ENCODE measurements at places on chromosomes 1 and 21.

DNA sequence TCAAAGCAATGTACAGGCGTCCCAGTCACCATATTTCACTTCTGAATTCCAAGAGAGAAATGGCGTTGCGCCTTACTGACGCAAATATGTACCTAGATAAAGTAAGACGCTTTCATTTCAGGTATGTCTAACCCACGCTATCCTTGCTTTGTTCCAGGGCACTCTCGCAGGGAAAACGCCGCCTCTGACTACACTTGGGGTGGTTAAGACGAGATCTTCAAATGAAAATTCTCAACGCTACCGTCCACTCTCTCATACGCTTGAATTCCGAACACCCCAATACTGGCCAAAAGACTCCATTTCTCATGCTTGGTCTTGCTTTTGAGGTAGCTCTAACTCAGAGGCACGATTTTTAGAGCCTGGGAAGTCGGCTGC is 736 bp upstream of the ZMPSTE24 start:
- no peak for DNase-seq

DNA sequence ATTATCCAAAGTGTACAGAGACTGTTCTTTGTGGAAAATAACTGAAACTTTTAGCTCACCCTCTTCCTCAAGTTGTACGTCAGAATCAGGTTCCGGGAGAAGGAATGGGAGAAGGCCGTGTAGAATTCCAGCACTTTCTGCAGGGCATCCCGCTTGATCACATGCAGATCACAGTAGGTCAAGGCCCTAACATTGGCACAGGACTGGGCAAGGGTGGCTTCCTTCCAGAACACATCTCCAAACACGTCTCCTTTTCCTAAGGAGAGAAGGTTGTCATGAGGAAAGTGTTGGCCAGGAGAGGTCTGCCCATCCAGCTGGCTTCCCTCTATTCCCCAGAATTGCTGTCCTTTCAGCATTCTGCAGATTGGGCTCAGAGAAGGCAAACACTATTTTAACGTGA is 358.7 kb downstream of the KCNH1 start:
- no peak for DNase-seq

DNA sequence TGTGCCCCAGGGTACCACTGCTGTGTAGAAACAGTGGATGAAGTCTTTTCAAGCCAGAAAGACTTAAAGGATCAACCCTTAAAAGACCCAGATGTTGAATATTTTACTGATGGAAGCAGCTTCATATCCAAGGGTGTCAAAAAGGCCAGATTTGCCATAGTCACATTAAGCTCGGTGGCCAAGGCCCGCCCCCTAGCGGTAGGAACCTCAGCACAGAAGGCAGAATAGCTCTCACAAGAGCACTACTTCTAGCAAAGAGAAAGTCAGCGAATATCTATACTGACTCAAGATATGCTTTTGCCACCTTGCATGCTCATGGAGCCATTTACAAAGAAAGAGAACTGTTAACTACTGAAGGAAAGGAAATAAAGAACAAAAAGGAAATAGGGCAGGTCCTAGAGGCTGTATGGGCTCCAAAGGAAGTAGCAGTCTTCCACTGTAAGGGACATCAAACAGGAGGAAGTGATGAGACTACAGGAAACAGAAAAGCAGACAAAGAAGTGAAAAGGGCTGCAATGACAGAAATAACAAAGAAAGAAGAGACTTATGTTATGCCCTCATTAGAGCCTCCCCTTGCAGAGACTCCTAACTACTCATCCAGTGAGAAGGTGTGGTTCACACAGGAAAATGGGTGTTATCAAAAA is 90.5 kb downstream of the LIPI start:
- no peak for DNase-seq

DNA sequence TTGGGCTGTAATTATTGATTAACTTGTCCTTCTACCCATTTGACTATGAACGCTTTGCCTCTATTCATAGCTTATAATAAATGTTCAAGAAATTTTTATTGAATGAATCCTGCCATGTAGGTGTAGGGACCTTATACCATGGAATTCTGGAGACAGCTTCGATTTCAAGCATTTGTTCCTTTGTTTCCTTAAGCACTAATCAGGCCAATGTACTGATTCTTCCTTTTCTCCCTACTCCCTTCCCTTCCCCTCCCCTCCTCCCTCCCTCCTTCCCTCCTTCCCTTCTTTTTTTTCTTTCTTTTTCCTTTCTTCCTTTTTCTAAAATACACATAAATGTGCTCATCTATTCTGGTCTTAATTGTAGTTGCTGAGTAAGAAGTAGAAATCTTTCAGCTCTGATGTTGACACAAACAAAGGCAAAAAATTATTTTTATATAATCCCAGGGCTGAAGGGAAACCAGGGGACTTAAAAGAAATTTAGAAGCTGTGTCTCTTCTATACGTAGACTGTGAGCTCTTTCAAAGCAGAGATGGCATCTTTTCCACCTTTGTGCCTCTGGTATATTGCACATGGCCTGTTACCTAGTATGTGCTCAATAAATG is 24.9 kb upstream of the DNM3 start:
- DNase-seq = no peak

GRCh38 chr21:31531967-31532366 is 127.5 kb upstream of the SOD1 start:
- DNase-seq = no peak

DNA sequence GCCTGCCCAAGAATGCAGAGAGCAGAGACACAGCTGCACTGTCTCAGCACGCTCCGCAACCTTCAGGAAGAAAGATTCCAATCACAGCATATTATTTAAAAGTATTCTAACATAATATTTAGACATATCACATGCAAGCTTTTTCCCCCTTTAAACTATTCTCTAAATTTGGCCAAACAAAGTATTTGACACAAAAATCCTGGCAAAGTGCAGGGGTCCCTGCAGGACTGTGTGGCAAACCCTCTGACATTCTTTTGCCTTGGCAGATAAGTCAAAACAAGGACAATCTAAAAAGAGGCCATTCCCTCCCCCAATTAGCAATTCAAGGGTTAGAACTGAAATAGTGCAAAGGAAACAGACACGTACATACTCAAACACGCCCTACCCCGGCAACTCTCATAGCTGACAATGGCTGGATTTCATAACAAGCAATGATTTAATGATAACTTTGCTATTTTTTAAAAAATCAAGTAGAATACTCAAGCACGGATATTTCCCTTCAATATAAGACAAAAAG is 225.3 kb downstream of the MRPL39 start:
- no peak for DNase-seq

DNA sequence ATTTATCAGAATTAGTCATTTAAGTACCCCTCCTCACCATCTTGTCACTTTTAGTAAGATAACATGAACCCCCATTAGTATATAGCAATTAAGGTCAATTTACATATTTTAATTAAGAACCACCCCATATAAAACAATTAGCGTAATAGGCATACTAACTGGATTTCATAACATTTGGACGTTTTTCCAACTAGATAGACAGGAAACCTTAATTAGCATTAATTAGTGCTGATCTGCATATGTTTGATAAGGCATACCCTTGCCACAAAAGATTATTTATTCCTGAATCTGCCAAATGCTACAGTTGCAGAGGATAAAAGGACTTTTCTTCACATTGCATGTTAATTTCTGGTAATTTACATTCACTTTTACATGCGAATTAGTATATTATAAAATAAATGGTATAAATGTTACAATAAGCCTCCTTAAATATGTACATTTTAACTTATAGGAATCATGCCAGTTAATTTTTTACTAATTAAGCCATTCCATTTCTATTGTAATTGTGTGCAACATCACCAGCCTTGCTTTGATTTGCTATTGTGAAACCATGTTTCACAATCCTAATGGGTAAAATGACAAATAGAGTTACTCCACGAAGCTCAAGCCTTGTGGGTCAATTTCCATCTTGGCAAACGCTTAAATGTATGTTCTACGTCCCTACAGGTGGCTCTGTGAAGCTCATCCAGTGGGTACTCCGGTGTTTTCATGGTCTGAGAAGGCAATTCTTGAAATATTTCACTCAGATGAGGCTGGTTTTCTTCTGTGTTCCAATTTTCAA is 469.6 kb downstream of the DPYD start:
- no peak for DNase-seq

GRCh38 chr1:229508823-229509337 is 739 bp upstream of the NUP133 start:
- DNase-seq = no peak

DNA sequence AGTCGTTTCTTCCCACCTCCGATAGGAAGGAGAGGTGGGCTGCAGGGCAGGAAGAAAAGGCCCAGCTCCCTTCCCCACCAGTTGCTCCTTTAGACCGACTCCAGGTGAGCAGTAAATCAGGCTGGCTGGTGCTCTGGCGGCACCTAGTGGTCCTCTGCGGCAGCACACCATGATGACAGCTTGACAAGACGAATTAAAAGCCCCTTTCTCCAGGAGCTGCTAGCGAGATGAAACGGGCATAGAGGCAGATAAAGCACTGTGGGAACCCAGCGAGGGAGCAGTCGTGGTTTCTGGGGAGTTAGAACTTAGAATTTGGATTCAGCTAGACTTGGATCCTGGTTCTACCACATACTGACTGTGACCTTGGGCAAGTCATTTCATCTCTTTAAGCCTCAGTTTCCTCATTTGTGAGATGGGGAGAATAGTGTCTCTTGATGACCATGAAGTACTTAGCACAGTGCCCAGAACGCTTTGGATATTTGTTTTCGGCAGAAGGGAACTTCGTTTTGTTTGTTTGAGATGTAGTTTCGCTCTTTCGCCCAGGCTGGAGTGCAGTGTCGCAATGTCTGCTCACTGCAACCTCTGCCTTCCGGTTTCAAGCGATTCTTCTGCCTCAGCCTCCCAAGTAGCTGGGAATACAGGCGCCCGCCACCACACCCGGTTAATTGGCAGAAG is 21.8 kb upstream of the COL9A2 start:
- DNase-seq = peak; percentile 81

GRCh38 chr1:162823771-162824525 is 33.4 kb downstream of the HSD17B7 start:
- no peak for DNase-seq

DNA sequence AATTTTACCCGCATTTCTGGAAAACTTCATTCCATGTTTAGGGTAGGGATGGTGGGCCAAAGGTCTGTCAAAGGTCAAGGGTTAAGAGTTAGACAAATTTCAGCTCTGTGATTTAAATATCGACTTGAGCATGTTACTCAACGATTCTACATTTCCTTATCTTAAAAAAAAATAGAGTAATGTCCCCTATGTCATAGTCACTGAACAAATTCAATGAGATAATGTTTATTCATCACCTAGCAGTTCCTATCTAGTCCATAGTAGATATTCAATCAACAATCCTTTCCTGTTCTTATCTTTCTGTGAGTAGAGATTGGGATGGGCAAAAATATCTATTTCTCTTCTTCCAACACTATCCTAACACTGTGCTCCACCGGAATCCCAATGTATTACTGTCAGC is 1.1 kb upstream of the DYNLT5 start:
- DNase-seq = no peak

GRCh38 chr1:200640963-200641401 is 20.4 kb upstream of the KIF14 start:
- no peak for DNase-seq

DNA sequence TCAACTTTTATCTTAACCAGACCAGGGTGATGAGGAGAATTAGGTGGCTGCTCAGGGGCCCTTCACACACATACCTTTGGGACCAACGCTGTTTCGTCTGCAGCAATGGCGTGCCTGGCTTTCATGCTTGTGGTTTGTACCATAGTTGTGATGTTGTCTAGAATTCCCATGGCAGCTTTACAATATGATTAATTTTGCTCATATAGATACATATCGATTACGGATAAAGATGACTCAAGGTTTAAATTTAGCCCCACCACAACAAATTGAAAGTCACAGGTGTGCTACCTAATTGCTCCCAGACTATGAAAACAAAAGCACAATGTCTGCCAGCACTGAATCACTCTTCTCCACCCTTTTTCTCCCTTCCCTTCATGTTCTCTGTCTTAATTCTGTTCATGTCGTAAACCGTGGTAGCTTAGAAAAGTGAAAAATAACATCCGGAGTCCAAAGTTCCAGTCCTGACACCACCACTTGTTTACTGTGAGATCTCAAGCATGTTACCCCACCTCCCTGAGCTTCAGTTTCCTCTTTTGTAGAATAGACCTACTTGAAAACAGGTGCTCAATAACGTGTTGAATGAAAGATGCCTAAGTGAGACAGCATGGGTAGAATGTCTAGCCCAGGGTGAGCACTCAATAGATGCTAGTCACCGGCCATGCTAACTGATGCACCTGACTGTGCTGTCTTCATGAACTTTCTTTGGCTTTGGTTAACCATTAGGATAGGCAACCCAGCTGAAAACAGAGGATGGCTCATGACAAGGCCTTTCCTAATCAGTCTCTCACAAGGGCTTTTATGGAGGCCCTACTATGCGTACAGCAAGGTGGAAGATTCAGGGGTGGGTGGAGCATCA is 22.1 kb upstream of the JUN start:
- DNase-seq = no peak

GRCh38 chr1:245488346-245489129 is 333.8 kb downstream of the KIF26B start:
- no peak for DNase-seq

GRCh38 chr1:55385402-55386018 is 170.3 kb upstream of the USP24 start:
- no peak for DNase-seq

DNA sequence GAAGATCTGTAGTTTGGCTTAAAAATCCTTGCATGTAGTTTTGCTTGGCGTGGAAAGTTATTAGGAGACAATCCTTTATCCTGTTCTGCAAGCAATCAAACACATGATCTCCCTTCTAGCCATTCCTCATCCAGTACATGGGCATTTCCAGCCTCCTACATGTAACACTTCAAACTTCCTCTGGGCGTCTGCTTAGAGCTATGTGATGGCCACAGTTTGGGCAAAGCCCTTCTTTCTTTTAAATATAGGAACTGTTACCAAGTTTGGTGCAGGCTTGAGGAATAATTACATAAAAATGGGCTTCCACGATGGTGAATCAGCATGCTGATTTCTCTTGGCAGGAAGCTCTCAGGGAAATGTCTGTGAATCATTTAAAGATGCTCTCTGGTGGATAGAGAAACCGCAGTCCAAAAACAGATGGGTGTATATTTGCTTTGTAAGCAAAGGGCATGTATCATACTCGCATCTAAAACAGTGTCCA is 176.9 kb upstream of the FMN2 start:
- DNase-seq = no peak

DNA sequence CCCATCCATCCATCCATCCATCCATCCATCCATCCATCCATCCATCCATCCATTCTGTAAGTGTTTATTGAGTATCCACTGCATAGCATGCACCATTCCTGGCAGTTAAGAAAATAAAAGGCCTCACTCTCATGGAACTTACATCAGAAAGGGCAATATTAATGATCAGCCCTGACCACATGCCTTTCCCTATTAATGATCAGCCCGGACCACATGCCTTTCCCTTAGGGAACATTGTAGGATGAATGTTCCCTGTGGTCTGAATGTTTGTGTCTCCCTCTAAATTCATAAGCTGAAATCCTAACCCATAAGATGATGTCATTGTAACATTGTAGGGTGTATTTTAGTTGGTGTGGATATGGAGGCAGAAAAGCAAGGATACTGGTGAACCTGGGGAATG is 365.8 kb downstream of the KIF26B start:
- no peak for DNase-seq
